ENCODE measurements at places on chromosomes 16 and 17.

- no peak for DNase-seq
These were observed 167.9 kb upstream of the GSE1 start for GRCh38 chr16:85445064-85445778.

GRCh38 chr16:595942-596735 lies 6.3 kb downstream of the RAB40C start:
- DNase-seq: no peak

GRCh38 chr17:38729886-38730525 lies at the start of gene CISD3:
CISD3 (plus strand) TSS chr17:38730341; CDS start chr17:38730359, 18 bp downstream.
- DNase-seq: no peak

DNA sequence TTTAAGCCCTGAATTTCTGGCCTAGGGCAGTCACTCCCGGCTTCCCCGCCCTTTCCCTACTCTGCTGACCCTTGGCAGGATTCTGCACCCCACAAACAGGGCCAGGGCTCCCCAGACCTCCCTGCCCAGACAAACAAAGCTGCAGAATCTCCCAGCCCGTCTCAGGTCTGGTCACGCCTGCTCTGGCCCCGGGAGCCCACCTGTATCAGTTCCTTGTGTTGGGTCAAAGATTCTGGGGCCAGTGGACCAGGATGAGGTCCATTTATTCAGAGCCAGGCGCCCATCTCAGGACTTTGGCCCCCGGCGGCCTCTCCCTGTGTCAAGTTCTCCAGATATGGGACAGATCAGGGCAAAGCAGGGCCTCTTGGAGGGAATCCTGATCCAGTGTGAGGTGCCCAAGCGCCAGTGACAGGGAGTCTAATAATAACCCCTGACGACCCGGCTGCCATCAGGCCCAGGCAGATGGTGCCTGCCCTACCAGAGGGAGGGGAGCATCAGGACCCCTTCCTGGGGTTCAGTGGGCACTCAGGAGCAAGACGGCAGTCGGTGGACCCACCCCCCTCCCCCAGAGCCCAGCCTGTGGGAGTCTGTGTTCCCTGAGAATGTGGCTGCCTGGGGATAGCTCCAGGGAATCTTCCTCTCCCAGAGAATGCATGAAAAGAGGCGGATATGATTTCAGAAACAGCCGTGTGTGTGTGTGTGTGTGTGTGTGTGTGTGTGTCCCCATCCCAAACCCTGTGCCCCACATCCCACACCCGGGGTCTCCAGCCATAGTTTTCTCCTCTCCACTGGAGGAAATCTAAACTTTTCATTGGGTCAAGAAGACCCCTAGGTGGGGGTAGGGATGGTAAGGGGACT lies 1.3 kb downstream of the TTYH2 start:
- DNase-seq: no peak

- no peak for DNase-seq
These were observed 39.4 kb downstream of the RTN4RL1 start for GRCh38 chr17:1985686-1986085.

DNA sequence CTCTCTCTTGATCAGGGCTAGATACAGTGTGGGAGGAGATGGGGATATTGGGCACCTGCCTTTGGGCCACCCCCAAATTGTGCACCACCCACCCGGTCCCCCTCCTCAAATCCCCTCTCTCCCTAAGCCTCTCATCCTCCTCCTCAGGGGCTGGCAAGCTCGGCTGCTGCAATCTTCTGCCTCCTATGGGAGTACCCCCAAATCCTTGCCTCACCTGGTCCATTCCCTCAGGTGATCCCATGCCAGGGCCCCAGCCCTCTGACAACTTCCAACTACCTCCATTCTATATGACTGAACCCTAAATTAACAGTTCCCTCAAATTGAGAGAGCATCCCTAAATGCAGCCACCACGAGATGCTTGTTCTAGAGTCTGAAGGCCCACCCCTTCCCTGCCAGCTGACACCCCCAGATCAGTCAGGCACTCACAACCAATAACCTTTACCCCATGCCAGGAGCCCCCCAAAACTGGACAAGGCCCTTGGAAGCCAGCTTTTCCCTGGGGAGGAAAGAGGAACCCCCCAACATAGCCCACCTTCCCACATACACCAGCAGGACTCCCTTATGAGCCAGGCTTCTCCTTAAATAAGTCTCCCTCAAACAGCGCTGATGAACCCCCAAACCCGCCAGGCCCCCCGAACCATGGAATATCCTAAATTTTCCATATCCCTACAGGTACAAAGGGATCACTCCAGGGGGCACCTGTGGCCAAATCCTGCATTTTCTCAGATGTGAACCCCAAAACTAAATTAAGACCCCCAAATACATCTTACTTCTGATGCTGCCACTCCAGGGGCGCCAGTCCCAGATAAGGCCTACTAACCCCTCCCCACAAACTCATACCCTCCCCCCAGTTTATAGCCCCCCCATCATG lies 3.2 kb downstream of the DLG4 start:
- DNase-seq: no peak

DNA sequence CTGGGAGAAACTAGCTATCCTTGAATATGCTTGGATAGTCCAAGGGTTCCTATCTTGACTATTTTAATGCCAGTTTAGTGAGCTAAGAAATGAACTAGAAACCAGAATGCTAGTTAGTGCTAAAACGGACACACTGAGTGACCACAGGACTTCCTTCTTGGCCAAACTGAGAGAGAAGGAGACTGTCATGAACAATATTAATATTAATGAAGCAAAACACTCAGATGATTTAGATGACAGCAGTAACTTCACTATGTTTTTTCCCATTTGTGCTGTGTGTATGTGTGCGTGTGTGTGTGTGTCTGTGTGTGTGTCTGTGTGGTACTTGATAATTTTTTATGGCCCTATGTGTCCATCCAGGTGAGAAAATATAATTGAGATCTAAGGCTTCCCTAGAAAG lies 2.2 kb upstream of the ATXN1L start:
- no peak for DNase-seq

GRCh38 chr16:35745821-35746248 lies 2286.4 kb downstream of the TP53TG3F start:
- no peak for DNase-seq

DNA sequence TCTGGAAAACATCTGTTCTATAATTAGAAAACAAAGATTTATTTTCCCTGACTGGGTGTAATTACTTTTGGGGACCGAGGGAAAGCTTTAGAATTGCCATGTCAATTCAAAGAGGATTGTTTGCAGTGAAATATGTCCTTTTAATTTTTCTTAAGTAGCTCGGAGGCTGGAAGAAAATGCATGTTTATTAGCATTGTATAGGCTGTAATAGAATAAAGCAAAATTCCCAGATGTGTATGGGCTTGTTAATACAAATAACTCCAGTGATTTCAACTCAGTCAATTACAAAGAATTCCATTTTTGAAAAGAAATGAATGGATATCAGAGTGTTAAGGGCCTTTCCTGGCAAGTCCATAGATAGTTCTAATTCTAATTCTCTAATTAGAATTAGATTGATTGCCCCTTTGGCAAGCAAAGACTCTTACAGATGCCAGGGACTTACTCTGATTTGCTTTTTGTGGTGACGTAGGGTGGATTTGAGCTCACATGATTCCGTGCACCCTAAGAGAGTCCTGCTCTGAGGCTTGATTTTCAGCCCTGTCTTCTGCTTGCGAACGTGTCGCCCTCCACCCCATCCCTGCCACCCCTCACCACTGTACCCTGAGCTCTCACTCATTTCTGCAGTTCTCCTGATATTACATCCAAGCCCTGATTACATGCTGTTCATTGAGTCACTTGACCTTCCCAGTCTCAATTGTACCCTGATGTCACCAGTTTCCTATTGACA lies 70.0 kb upstream of the FAM20A start:
- no peak for DNase-seq

- DNase-seq: no peak
These were observed 47.9 kb downstream of the DNAH17 start for GRCh38 chr17:78529251-78529650.

DNA sequence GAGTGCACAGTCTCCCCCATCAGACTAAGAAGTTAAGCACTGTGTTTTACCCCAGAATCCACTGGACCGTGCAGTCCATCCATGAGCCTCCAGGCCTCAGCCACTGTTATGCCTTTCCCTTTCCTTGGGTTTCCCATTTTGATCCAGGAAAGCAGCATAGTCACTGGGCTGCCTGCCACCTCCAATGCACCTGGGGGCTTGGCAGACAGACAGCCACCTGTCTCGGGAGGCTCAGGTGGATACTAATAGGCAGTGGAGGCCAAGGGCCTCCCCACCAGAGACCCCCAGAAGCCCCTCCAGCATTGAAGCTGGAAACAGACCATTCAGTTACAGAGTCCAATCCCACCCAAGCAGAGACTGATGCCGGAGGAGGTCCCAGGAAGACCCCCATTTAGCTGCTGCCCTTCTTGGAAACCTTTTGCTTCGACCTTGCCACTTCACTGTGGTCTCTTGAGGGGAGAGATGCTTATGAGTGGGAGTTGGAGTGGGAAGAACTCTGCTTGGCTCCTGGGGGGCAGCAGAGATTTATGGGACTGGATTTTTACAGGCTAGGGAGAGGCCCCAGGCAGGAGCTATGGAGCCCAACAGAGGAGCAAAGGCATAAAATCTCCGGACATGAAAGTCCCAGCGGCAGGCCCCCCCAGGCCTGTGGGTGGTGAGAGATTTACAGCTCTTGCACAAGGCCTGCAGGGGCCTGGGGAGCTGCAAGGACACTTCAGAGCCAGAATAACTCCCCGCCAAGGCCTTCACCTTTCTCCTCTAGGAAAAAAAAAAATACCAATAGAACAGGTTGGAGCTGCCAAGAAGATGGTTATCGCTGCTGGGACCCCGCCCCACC lies 12.2 kb upstream of the SP2 start:
- DNase-seq: no peak

DNA sequence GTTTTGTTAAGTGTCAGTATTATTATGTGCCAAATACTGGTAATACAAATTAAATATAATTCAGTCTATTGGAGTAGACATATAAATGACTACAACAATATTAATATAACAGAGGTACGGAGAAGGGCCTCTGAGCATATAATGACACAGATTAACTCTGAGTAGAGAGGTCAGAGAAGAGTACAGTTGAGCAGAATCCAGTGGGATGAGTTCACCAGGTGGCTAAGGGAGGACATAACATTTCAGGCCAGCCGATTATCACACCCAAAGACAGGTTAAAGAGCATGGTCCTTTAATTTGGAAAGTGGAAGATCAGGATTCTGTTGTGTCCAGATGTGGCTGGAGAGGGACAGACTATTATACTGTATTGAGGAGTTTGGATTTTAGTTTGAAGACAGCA lies 11.3 kb downstream of the NFATC3 start:
- no peak for DNase-seq

DNA sequence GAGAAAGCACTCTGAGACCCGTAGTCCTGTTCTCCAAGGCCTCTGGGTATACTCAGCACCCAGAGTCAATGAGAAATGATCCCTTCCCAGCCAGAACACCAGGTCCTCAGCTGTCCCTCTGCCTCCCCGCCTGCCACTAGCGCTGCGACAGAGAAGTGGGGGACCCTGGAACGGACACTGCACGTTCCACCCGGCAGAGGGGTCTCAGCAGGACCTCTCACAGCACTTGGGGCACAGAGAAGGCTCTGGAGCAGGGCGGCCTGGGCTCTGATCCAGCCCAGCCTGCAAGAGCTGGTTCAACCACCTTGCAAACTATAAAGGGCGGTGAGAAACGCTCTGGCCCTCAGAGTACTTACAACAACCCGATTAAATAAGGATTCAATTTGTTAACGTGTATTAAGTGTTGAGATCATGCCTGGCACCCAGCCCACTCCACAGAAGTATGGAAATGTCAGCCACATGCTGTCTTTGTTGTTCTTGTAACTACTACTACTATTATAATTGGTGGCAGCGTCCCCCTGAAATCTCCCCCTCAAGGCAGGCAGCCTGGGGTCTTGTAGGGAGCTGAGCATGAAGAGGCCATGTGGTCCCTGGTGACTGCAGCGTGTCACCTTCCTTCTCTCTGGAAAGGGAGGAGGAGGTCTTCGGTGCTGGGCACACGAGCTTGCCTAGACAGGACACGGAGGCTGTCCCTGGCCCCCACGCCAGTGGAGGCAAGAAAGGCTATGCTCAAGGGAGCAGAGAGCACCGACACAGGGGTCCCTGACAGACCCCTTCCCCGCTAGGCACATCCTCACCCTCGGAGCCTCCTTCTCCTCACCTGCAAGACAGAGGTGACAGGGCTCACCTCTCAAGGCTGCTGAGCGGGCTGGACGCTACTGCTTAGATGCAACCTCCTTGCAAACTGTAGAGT lies 2.4 kb downstream of the OSGIN1 start:
- DNase-seq: no peak

DNA sequence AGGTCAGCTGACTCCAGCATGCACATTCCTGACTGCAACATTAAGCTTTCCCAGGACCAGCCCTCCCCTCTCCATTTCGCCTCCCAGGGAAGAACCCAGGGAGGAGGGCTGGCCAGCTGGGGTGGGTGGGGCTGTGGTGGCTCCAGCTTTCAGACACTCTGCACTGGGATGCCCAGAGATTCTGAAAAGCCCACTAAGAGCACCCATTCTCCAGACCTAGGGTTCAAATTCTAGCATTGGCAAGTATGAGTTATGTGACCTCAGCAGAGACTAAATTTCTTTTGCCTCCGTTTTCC lies 7.8 kb downstream of the DLX3 start:
- DNase-seq: no peak

DNA sequence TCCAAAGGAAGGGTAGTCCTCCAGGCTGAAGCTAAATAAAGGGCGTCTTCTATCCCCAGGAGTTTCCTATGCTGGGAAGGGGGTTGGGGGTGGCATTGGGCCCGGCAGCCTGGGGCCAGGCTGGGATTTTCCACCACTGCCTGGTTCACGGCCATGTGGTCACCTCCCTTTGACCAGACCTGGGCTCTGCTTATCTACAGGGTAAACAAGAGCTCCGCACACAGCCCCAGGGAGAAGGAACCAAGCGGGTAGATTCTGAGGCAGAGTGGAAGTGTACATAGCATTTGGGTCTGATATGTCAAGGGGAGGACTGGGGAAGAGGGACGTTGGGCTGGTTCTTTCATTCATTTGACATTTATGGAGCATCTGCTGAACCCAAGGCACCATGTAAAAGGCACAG lies 27.2 kb upstream of the TMEM220 start:
- no peak for DNase-seq

- no peak for DNase-seq
These were observed 97.6 kb upstream of the TMEM132E start for GRCh38 chr17:34481779-34482178.

DNA sequence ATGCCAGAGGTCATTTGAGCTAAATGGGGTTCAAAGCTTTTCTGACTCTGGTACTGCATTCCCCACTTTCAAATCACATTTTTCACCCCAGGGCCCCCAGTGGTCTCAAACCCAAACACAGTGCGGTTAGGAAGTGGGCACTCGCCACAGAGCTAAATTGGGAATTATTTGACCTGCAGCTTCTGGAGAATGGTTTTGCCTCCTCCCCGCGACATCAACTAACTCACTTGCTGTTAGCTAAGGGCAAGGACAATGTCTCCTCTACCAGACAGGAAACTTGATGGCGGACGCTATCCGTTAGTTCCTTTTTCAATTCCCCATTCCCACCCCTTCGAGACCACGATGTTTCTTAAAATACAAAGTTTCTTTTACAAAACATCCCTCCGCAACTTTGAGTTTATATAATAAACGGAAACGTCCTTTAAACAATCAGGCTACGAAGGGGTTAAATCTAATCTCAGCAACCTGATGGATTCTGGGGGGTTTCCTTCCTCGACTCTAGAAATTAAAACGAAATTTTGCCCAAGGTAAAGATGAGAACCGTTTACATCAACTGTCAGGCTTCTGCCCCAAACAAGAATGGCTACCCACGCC lies 500 bp upstream of the KAT7 start:
- DNase-seq: no peak

Data from Panc1 (cell line).